ENCODE measurements at places on chromosomes 5 and 9.

DNA sequence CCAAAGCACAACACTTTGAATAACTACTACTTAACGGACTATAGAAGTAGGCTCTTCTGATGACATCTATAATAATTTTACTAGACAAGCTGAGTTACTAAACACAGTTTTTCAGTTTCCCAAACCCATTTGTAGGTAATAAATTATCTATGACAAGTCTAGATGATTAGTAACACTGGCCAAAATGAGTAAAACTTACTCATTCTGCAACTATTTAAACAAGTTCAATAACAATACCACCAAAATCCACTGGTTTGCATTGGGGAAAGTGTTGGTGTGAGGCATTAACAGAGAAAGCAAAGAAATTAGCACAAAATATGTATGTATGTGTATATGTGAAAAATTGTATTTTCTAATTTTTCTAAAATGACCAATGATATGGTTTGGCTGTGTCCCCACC, 119.3 kb downstream of the NR2F1-AS1 start:
- peak; percentile 59 for DNase-seq

DNA sequence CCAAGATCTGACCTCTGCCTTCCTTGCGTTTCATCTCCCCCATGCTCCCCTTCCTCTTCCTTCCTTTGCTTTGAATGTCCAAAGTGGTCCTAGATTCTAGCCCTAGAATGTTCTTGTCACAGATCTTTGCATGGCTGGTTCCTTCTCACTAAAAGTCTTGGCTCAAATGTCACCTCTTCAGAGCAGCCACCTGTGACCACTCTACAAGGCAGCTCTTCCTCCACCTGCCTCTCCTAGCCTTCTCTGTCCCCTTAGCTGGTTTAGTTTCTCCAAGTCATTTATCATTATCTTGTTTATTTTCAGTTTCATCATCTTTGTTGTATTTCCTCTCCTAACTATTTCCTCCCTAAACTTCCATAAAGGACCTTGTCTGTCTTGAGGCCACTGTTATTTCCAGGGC, 7.1 kb upstream of the OCLN start:
- DNase-seq = no peak

DNA sequence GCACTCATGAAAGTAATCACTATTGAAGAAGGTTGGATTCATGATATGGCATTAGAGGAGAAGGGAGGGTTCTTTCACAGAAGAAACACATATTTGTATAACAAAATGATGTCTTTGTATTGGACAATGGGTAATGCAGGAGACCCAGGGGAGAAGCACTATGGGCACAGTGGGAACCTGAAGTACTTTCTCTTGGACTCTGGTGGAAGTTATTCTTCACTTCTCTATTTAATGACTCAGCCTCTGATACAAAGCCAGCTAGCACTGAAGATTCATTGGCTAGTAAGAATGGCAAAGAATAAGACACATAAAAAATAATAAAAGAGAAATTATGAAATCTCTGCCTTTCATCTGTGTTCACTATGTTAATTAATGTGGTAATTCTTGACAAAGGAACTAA, 149.9 kb upstream of the PRR16 start:
- peak; percentile 20 for DNase-seq

DNA sequence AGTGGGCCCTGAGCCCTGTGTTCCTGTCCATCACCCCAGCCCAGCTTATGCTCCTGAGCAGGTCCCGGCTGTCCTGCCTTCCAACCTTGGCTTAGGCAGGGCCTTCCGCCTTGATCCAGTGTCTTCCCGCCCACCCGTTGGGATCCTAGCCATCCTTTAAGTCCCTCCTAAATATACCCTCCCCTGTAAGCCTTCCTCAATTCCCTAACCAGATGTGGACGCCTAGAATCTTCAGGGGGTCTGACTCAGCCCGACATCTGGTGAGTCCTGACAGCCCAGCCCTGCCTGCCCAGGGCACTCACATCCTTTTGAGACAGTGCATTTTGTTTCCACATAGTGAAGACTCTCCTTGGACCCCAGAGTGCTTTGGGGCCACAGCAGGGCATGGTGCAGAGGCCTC, 23.7 kb downstream of the SLC6A7 start:
- DNase-seq = peak; percentile 76

GRCh38 chr5:81601919-81602318, 149.0 kb downstream of the SSBP2 start:
- DNase-seq = no peak

All from fibroblast of skin of back (primary cell).